ENCODE measurements at places on chromosomes 3 and 15.
A peak's percentile ranks its signal among the peaks of the same experiment; 100 is the strongest.

DNA sequence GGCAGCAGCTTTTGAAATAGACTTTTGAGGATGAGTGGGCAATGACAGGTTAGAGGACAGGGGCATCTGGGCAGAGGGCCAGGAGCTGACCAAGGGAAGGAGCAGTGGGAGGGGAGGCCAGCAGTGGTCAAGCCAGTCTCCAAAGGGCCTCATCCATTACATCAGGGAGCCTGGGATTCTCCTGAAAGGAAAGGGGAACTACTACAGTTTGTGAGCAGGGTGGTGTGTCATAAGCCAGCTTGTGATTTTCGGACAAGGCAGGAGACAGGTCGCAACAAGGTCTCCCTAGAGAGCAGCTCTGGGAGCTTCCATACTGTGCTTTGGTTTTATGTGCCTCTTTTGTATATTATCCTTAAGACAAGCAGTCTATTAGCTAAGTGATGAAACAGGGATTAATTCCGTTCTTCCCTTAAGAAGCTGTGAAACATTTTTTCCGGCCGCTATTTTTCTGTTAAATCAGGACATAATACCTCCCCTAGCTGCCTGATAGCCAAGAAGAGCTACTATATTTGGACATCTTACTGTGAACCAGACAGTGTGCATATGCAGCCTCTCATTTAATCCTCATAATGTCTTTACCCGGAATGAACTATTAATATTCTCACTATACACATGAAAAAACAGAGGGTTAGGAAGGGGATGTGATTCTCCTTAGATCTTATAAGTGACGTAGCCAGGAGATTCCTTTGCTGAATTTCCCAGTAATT, 46.4 kb downstream of the C2CD4B start:
- peak; percentile 66 for ATAC-seq

DNA sequence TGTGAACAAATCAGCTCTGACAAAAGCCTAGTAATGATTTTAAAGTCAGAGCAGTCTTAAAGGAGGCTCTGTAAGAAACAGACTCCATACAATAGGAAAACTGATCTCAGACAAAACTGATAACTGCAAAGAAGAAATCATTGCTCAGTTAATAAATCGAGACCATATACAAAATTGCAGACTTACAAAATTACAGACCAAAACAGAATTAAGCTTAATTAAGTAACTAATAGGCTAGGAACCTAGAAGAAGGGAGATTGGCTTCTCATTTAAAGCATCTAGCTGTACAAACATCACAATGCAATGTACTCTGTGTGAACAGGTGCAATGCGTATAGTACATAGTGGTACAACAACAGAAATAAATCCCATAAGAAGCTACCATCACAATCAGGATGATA, 46.3 kb downstream of the ZBTB20 start:
- ATAC-seq = no peak

- peak; percentile 47 for ATAC-seq
These were observed 392.0 kb upstream of the RORA start for GRCh38 chr15:61621146-61621545.

- ATAC-seq = peak; percentile 23
These were observed 12.9 kb downstream of the ZIC4 start for GRCh38 chr3:147393261-147393942.

DNA sequence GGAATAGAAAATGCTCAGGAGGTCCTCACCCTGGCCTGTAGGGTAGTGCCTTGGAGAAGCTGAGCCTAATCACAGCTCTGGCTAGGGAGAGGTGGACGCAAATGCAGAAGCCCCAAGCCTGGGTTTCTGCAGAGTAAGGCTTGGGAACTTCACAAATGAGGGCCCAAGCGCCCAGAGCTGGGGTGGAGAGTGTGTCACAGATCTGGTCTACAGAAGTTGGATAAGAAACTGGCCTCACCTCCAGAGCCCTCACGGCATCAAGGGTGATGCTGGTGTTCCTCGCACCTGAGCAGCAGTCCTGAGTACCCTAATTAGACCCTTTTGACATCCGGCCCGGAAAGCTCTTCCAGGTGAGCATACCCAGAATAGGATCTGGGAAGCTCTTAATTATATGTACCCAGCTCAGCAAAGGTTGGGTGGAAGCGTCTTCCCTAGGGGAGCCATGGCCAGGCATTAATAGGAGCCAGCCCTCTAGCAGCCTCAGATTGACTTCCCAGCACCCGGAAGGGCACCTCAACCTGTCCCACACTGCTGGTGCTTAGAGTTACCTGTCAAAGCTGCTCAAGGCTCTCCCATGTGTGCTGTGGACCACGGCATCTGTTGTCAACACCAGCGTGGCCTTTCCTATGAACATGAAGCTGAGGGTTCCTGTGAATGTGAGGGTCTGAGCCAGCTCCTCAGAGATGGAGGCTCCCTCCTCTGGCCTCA, 31.8 kb downstream of the RBM5 start:
- ATAC-seq = no peak

GRCh38 chr15:31024330-31024729, 32.9 kb upstream of the MTMR10 start:
- ATAC-seq = peak; percentile 31

DNA sequence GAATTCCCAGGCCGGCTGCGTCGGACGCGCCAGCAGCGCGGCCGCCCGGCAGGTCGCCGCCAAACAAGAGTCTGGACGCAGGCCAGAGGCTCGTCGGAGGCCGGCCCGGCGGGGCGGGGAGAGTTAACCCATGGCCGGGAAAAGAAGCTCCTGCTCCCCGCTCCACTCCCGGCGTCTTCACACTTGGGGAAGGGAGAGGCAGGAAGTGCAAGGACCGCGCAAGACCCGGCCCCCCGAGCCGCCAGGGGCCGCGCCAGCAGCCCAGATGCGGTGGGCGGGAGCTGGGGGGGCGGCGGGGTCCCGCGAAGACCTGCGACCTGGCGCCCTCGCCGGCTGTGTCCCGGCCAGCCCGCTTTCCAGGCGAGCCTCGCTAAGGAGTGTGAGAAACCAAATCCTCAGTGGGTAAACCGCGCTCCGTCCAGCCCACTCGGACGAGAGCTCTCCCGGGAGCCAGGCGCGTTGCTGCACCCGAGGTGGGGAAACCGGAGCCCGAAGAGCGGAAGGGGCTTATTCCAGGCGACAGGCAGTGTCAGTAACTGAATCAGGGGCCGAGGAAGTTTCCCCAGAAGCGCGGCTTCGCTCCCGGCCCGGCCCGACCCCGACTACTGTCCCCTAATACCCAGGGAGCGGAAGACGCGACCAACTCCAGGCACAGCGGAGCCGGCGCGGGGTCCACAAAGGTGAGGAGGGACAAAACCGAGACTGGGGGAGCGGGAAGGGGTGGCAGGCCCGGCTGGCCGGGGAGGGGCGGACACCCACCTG, 721 bp downstream of the ADAMTS7 start:
- ATAC-seq = peak; percentile 19

DNA sequence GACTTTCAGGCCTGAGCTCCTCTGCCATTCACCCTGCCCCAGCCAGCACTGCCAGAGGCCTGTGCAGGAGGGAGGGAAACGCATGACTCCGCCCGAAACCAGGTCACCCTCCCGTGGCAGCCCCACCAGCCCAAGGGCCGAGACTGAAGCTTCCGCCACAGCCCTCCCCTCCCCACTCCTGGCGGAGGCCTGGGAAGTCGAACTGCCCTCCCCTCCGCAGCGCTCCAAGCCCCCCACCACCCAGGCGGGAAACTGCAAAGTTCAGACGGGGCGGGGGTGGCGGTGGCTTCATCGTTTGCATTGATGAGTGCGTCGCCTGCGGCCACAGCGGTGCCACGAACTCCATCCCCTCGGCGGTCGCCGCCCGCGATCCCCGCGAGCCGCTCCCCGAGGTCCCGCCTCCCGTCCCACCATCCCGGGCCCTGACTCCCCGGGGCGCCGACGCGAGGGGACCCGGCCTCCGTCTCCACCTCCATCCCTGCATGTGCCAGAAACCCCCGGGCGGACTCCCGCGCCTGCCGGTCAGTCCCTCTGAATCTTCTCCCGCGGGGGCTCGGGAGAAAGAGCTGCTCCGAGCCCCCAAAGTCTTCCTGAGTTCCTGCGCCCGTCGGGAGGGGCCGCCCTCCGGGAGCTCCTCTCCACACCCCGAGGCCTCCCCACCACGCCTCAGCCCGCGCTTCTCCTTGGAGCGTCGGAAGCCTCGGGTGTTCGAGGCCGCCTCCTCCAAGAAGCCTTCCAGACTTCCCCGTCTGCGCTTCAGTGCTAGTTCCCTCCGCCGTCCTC, 698 bp downstream of the MELTF start:
- ATAC-seq = peak; percentile 3

DNA sequence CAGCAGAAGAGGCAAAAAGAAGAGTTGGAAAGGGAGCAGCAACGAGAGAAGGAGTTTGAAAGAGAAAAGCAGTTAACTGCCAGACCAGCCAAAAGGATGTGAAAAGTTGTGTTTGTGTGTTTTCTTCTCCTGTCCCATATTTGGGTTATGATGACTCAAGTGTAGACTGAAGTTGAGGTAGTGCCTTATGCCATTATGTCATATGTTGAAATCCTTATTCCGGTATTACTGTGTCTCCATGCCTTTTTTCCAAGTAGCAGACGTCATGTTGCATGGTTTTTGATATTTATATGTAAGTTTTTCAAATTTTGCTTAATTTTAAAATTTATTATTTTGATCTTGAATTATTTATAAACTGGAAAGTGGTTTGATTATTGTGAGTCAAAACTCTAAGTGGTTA, 19.2 kb downstream of the BLOC1S6 start:
- ATAC-seq = no peak

Measured in esophagus mucosa (tissue), 1 donor.